Memory B cell (primary cell): ENCODE measurements at places on chromosomes 5 and 9.

DNA sequence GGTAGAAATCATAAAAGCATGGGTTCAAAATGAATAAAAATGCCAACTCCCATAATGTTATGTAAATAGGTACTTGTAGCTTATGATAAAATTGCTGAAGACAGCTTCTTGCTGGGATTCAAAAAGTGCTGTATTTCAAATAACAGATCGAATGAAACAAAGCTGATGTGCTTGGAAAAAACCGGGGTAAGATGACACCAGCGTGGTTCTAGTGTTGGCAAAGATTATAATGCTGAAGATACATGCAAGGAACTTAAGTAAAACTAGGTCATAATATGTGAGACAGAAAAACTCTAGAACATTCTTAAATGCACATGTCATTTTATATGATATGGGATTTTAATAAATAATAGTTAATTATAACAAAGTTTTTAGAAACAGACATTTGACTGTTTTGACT, 44.4 kb upstream of the APC start:
- no peak for DNase-seq

GRCh38 chr9:121200356-121200755, 1.3 kb downstream of the RAB14 start:
- no peak for DNase-seq

- DNase-seq: no peak
These were observed 46.3 kb upstream of the BOD1 start for GRCh38 chr5:173662581-173663351.

GRCh38 chr9:13149454-13149853, 130.0 kb downstream of the MPDZ start:
- no peak for DNase-seq

DNA sequence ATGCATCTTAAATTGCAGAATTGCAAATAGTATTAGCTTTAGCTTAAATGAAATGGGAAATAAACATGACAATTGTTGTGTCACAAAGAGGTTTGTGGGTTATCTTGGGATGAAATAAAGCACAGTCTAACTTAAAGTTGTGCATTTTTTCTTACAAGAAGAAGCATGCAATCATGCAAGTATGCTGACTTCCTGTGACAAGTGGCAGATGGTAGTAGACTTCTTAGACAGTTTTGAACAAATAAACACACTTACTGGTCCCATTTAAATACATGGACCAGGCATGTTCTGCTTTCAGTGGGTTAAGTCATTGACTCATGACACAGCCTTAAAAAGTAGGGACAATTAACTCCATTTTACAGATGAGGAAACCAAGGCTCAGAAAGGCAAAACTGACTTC, 15.9 kb upstream of the C5orf63 start:
- DNase-seq: no peak

GRCh38 chr9:22073349-22073748, 64.2 kb upstream of the CDKN2B start:
- no peak for DNase-seq

DNA sequence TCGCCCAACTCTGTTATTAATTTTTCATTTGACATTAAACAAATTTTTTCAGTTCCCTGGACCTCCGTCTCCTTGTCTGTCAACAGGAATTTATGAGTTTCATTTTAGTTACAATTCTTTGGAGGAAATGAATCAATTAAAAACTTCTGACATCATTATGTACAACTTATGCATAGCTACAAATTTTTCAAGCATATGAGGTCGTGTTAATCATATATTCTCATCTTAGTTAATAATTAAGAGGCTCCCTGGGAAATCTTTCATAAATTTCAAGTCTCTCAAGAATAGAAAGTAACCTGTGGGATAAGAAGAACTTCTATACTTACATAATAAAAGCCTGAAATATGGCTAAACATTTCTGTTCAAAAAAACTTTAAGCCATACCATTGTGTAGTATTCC, 3.4 kb downstream of the UGT3A1 start:
- DNase-seq: no peak

DNA sequence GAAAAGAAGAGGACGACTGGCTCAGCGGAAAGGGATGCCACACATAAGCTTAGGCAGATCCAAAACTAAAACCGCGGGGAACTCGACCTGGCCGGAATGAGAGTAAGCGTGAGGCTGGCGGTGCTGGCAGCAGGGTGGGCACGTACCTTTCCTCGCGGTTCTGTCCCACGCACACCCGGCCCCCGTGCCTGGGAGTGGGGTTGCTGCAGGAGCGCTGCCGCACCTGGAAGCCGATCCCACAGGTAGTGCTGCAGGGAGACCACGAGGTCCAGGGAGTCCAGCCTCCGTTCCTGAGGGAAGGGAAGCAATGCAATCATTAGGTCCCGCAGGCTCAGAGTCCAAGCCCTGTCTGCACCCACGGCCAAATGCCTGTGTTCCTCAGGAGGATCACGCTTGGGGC, 427.0 kb downstream of the SEMA5A start:
- DNase-seq: no peak

DNA sequence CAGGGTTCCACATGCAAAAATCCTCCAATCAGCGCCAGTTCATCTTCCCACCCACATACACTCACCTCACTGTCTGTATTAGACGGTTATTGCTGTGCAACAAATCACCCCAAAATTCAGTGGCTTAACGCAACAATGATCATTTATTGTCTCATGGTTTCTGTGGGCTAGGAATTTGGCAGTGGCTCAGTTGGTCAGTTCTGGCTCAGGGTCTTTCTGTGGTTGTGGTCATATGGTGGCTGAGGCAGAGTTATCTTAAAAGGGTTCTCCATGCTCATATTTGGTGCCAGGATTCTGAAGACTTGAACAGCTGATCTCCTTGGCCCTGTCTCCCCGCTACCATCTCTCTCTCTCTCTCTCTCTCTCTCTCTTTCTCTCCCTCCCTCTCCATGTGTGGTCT, 12.9 kb downstream of the ZNF618 start:
- DNase-seq: no peak

DNA sequence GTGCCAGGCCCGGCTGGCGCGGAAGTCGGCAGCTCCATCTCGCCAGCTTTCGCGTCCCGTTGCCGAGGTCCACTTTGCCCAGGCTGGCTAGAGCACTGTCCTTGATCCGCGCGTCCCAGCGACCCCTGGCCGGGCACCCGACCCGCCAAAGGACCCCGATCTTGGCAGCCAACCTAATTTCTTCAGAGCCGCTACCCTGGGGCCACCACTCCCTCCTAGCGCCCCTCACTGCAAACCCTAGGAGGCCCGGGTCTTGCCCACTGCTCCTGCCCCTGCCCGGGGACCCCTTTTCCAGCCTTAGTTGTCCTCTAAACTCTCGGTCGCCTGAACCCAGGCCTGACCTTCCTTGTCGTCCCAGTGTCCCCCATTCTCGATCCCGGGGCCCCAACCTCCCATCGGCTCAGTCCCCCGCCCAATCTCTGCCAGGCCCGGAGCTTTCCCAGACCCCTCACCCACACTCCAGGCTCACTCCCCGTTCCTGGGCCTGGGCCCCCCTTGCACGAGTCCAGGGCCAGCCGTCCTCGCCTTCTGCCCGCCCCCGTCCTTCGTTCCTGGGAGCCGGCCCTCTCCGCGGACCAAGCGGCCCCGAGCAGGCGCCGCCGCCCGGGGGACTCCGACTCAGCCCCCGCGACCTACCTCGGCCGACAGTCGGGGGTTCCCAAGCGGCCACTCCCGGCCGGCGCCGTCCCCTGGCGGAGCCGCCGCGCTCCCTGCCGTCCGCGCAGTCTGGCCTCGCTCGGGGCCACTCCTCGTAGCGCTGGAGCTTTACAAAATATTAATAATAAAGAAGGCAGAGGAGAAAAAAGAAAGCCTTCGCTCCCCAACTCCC, 701 bp upstream of the LMX1B start:
- DNase-seq: no peak

DNA sequence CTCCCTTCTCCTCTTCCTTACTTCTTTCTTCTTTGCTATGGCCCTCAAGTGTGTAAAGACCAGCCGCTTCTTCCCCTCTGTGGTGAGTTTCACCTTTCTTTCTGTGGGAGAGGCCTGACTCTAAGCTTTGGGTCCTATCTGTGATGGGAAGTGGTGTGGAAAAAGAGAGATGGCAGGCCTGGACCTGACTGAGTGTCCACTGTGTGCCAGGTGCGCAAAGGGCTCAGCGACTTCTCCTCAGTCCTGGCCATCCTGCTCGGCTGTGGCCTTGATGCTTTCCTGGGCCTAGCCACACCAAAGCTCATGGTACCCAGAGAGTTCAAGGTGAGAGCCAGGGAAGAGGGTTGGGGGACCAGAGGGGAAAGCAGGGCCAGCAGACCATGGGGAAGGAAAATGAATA, 5.9 kb downstream of the SLC4A9 start:
- no peak for DNase-seq

GRCh38 chr5:158320178-158320674, 461.3 kb upstream of the CLINT1 start:
- DNase-seq: no peak

DNA sequence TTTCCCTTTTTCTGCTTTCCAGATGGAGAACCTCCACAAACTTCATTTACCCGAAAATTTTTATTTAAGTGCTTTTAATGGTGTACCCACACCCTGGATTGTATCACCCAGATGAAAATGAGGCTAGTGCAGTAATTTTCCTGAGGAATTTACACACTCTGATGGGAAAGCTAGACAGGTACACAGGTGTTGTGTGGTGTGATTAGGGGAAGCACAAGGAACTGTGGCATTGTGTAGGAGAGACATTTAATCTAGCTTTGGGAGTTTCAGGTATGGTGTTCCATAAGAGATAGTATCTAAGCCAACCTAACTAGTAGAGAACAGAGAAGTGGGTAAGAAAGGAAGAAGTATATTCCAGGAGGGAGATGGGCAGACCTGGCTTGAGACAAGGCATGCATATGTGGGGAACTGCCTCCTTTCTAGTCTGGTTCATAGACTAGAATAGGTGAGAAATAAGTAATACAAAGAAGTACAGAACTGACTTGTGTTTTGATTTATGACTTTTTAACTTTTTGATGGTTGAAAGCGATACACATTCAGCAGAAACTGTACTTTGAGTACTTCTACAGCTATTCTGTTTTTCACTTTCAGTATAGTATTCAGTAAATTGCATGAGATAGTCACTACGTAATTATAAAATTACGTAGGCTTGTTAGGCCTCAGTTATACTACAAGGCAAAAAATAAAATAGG, 22.9 kb upstream of the ROPN1L start:
- no peak for DNase-seq

- DNase-seq: no peak
These were observed 45.9 kb downstream of the ADRA1B start for GRCh38 chr5:159962214-159962613.

- no peak for DNase-seq
These were observed 331.5 kb upstream of the GRIN3A start for GRCh38 chr9:102069969-102070368.

GRCh38 chr9:91075279-91075678, 273.7 kb downstream of the SYK start:
- no peak for DNase-seq

DNA sequence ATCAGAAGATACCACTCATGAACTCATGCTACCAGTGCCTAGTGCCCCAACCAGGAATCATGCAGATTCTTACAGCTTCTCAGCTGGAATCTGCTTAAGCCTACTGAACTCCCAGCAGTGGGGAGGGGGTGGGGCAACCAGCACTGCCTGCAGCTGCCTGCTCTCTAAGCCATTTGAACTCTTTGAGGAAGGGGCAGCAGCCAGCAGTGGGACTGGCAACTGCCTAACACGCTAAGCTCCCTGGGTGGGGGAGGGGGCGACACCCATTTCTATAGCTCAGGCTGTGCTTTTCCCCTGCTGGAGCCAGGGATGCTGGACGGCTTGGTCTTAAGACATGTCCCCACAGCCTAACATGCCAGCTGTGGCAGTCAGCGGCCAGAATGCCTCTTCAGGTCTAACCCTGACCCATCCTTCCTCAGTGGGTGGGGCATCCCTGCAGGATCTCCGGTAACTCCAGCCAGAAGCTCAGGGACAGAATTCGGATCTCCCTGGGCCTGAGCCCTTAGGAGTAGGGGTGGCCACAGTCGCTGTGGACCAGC, 889.7 kb downstream of the CDH9 start:
- DNase-seq: no peak

DNA sequence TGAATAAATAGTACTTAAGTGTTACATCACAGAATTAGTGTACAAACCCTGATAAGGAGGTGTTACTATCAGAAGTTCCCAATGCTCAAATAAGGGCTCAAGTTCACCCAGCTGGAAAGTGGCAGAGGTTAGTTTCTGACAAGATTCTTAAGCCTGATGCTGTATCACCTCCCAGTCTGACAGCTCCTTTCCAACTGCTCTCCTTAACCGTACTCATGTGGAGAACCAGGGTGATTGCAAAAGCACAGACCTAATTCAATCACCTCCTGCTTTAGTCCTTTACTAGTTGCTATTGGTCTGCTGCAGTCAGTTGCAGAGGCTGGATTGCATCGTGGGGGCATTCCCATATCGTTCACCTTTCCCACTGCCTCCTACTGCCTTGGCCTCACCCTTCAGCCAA, 100.4 kb upstream of the ZNF618 start:
- DNase-seq: no peak

DNA sequence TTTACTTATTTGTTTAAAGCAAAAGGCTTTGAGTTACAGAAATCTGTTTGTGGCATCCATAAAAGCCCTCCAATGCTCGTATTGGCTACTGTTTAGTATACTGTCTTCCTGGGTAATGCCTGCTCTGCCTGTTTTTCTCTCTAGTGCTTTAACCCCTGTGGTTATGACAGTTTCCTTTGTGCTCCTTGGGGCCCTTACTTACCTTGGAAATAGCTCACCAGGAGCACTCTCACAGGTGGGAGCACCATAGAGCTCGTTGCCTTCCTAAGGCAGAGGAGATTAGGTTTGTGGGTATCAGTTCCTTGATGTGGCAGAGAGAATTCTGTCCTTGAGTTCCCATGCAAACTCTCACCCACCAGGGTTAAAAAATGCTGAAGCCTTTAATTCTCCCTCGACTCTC, 242.8 kb downstream of the CDH18 start:
- no peak for DNase-seq

DNA sequence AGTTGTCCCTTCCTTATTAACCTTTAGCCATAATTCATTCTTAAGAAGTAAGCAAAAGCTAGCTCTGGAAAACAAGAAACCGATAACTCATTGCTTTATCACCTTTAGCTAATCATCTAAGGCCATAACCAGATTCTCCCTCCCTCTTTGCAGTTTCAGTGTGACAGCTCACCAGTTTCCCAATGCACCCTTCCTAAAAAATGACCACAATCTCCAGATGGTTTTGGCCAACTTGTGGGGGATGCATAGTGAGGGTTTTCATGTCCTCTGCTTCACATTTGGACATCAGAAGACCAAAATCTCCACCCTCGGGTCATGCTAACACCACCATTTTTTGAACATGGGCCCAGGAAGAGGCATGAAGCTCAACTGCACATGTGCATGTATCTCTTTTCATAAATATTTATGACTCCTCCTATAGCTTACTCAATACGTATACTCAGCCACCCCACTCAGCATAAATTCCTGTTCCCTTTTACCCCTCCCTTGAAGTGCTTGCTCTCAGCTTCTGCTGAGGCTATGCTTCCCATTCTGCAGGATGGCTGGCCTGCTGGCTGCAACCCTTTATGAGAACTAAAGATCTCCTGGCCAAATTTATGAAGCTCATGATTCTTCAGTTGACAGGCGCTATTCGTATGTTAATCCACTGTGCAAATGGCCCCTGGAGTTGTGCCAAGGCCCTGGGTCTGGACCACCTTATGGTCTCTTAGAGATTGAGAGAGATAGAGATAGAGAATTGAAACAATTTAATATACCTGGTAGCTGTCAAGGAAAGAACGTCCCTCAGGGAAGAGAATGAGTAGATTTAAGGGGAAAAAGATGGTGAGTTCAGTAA, 14.8 kb downstream of the PPP3R2 start:
- DNase-seq: no peak
